Activated CD8-positive, alpha-beta T cell treated with anti-CD3 and anti-CD28 coated beads for 36 hours (primary cell): ENCODE measurements at places on chromosomes 6 and 20. TPM values are rescaled to one million over a fixed set of nuclear protein-coding genes. Genes with fewer than 3 reads are reported as not detected.

- H3K27ac ChIP-seq, result no peak overlapping the region
- H3K36me3 ChIP-seq, result no peaks in the 10 kb centered on the region
- no peak overlapping the region for H3K4me3 ChIP-seq
- no peak for DNase-seq
- H3K4me1 ChIP-seq, result no peaks in the 10 kb centered on the region
Measured at GRCh38 chr6:142225115-142225514, 76.7 kb upstream of the ADGRG6 start.

GRCh38 chr6:163826629-163827028 lies 412.1 kb downstream of the QKI start:
- no peak overlapping the region for H3K4me3 ChIP-seq
- no peaks in the 10 kb centered on the region for H3K4me1 ChIP-seq
- H3K27me3 ChIP-seq, result peaks cover 5% of the 10 kb centered on the region
- no peaks in the 10 kb centered on the region for H3K36me3 ChIP-seq

DNA sequence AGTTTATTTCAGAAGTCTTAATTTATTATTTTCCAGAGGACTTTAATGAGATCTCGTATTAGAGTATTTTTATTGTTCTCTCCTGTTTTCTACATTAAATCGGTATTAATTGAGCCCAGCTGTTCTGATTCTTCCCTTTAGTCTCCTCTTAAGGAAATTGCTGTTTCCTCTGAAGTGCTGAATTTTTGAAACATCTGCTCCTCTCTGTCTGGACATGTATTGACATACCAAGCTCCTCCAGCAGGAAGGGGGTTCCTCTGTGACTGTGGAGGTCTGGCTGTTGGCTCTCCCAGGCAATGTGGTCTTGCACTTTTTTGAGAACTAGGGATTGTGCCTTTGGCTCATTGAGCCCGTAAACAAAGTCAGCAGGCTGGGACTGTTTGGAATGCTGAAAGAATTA lies 74.9 kb downstream of the MAP3K4 start:
- peaks cover 9% of the 10 kb centered on the region for H3K4me1 ChIP-seq
- DNase-seq, result no peak
- H3K4me3 ChIP-seq, result no peak overlapping the region
- peaks cover 11% of the 10 kb centered on the region for H3K36me3 ChIP-seq
- no peak overlapping the region for H3K27ac ChIP-seq
- no peaks in the 10 kb centered on the region for H3K27me3 ChIP-seq

- H3K4me1 ChIP-seq, result no peaks in the 10 kb centered on the region
- no peak overlapping the region for H3K27ac ChIP-seq
- H3K27me3 ChIP-seq, result no peaks in the 10 kb centered on the region
- DNase-seq, result no peak
- no peak overlapping the region for H3K4me3 ChIP-seq
Measured at GRCh38 chr6:62037445-62037844, 248.6 kb downstream of the KHDRBS2 start.

- H3K36me3 ChIP-seq, result no peaks in the 10 kb centered on the region
- no peaks in the 10 kb centered on the region for H3K4me1 ChIP-seq
- H3K27ac ChIP-seq, result no peak overlapping the region
- DNase-seq, result no peak
- peaks cover 3% of the 10 kb centered on the region for H3K27me3 ChIP-seq
Measured at GRCh38 chr6:140201787-140202458, 827.5 kb upstream of the CITED2 start.

- DNase-seq, result no peak
- no peak overlapping the region for H3K4me3 ChIP-seq
- H3K27me3 ChIP-seq, result no peaks in the 10 kb centered on the region
- no peak overlapping the region for H3K27ac ChIP-seq
- no peaks in the 10 kb centered on the region for H3K4me1 ChIP-seq
Measured at GRCh38 chr6:110097443-110097842, 82.0 kb downstream of the WASF1 start.

The MICA gene
- total RNA-seq, result 6.0 TPM

The EDN1 gene
- total RNA-seq, result not detected

The PAX1 gene
- not detected for total RNA-seq
